ENCODE measurements at places on chromosomes 5 and 9. TPM values are rescaled to one million over a fixed set of nuclear protein-coding genes. Genes with fewer than 3 reads are reported as not detected.

ITK gene
- total RNA-seq: not detected

GPR150 gene
- not detected for total RNA-seq

ZNF483 gene
- 2.3 TPM for total RNA-seq

FRMD3 gene
- total RNA-seq: 0.56 TPM

FGFR4 gene
- 2.1 TPM for total RNA-seq

PGM5 gene
- 0.05 TPM for total RNA-seq

DOK3 gene
- total RNA-seq: 1.9 TPM

PTGDS gene
- not detected for total RNA-seq

SLC4A9 gene
- not detected for total RNA-seq

GLRA1 gene
- total RNA-seq: not detected

CD180 gene
- not detected for total RNA-seq

FGD3 gene
- 1.5 TPM for total RNA-seq

EIF4E1B gene
- total RNA-seq: not detected

DCTN3 gene
- total RNA-seq: 90.6 TPM

LCN6 gene
- total RNA-seq: not detected

CER1 gene
- total RNA-seq: not detected

GOLM1 gene
- 30.1 TPM for total RNA-seq

PNPLA7 gene
- total RNA-seq: 0.28 TPM

NTNG2 gene
- total RNA-seq: 0.07 TPM
